Left colon (tissue), 2 donors: ENCODE measurements at places on chromosomes 7 and 10. TPM values are rescaled to one million over a fixed set of nuclear protein-coding genes. Genes with fewer than 3 reads are reported as not detected.

GRCh38 chr10:84924131-84924530 is 595.7 kb downstream of the CCSER2 start:
- DNase-seq = no peak

DNA sequence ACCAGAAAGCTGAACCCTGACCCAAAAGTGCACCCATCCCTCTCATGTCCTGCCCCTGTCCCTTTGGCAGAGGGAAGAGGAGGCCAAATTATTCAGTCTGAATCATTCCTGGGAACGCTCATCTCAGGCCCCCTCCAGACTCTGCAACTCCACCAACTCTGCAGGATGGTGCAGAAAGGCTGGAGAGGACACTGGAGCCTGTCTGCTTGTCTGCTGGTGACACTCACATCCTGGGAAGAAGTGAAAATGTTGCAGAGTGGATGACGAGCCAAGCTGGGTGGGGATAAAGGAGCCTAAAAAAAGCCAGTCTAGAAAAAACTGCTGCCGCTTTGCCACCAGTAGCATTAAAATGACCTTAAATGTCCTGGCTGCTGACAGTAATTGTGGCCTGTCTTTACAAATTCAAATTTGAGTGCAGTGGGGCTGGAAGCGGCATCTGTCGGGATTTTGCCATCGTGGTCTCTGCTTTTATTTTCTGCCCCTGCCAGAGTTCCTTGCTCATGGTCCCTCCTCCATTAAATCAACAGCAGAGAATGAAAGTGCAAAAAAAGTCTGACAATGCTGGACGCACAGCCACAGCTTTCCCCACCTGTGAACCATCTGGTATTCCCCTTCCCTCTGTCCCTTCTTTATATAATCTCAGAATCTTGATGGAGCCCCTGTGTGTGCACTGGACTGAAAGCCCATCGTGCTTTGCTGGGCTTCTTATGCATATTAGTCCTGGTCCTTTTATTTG is 63.9 kb downstream of the STK17A start:
- no peak for DNase-seq

Gene ZNF727
- 1.1 TPM for total RNA-seq

DNA sequence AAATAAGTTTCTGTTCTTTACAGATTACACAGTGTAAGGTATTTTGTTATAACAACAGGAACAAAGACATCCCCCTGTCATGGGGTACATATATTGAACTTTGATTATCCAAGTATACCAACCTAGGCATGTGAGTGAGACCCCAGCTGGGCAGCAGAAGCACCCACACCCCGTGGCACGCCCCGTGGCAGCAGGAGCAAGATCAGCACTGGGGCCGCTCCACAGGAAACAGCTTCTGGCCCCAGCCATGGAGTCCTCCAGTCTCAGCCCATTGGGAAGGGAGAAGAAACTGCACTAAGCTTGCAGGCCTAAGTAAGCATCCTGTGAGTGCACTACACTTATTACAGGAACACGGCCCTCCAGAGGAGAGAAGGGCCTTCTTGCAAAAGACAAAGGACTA is 24.2 kb upstream of the TMEM72 start:
- DNase-seq = no peak

Gene CNOT4
- 17.4 TPM for total RNA-seq

DNA sequence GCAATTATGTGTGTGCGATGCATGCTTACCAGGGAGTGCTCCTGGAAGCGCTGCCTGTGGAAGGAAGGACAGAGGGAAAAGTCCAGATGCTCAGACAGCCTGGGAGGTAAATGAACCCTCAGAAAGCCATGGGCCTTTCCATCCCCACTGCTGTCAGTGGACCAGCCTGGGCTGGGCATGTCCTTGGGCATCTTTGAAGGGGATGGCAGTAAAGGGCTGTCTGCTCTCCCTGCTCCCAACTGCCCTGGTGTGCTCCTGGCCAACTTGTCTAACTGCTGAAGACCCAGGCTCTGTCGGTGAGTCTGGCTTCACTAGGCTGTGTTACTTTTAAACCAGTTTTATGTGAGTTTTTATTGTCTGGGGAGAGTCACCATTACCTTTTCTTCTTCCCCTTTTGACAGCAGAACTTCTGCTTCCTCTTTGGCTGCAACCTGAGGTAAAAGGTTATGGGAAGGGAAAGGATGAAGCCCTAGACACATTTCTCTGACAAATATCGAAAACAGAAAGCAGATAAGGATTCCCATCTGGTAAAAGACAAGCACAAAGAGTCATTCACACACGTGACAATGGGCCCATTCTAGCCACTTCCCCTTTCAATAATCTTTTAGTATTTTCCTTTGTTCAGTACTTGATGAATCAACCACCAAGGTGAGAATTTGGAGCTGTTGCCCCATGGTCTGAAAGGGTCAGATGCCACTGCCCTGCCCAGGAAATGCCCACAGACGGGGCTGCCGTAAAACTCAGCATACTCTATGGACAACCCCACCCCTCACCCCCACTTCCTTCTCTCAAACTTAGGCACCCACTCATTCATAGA is 27.6 kb upstream of the PIK3AP1 start:
- DNase-seq = no peak
